ENCODE measurements at places on chromosomes 13 and 19.

GRCh38 chr19:6033744-6034264 lies 55.9 kb upstream of the RANBP3 start:
- DNase-seq, result no peak

- DNase-seq, result no peak
Observed at GRCh38 chr13:58397596-58398387, 766.2 kb downstream of the PCDH17 start.

GRCh38 chr19:33208371-33208895 lies 14.3 kb downstream of the LRP3 start:
- no peak for DNase-seq

- no peak for DNase-seq
Observed at GRCh38 chr13:28564030-28564429, 69.1 kb upstream of the FLT1 start.

DNA sequence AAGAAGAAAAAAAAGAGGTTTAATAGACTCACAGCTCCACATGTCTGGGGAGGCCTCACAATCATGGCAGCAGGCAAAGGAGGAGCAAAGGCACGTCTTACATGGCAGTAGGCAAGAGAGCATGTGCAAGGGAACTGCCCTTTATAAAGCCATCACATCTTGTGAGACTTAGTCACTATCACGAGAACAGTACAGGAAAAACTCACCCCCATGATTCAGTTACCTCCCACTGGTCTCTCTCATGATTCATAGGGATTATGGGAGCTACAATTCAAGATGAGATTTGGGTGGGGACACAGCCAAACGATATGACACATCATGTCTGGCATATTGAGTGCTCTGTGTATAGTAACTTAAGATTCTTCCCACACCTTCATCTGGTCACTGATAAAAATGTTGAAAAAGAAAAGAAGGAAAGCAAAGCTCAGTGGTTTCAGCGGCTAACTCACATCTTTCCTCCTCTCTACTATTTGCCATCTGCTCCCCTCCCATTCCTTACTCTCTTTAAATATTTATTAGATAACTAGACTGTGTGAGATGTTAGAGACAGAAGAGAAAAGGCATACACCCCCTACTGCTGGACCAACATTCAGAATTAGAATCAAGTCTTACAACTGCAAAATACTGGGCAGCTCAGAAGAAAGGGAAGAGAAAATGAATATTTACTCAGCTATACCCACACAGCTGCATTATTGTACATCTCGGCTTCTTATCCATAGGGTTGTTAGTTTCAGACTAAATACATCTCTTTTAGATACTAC lies 60.1 kb upstream of the AKAP11 start:
- DNase-seq, result no peak

- no peak for DNase-seq
Observed at GRCh38 chr13:20968745-20969144, 66.2 kb upstream of the XPO4 start.

DNA sequence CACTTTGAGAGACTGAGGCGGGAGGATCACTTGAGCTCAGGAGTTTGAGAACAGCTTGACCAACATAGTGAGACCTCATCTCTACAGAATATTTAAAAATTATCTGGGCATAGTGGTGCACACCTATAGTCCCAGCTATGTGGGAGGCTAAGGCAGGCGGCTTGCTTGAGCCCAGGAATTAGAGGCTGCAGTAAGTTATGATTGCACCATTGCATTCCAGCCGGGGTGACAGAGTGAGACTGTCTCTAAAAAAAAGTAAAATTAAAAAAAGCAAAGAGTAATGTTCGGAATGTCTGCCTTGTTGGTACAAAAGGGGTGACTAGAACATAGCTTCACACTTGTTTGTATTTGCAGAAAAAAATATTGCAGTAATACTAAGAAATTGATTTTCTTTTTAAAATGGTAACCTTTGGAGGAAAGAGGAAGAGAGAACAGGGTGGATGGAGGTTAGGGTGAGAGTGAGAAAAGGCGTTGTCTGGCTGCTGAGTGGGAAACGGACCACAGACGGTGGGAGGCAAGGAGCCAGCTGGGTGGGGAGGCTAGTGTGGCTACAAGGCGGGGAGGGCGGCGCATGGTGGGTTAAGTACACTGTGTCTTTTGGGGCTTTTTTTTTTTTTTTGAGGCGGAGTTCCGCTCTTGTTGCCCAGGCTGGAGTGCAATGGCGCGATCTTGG lies 10.2 kb downstream of the PPP1R14A start:
- no peak for DNase-seq

GRCh38 chr13:101570410-101570809 lies 117.9 kb downstream of the ITGBL1 start:
- no peak for DNase-seq

- no peak for DNase-seq
Observed at GRCh38 chr13:40598569-40598968, 67.9 kb downstream of the FOXO1 start.

GRCh38 chr19:15062036-15062435 lies 12.8 kb downstream of the CASP14 start:
- no peak for DNase-seq

DNA sequence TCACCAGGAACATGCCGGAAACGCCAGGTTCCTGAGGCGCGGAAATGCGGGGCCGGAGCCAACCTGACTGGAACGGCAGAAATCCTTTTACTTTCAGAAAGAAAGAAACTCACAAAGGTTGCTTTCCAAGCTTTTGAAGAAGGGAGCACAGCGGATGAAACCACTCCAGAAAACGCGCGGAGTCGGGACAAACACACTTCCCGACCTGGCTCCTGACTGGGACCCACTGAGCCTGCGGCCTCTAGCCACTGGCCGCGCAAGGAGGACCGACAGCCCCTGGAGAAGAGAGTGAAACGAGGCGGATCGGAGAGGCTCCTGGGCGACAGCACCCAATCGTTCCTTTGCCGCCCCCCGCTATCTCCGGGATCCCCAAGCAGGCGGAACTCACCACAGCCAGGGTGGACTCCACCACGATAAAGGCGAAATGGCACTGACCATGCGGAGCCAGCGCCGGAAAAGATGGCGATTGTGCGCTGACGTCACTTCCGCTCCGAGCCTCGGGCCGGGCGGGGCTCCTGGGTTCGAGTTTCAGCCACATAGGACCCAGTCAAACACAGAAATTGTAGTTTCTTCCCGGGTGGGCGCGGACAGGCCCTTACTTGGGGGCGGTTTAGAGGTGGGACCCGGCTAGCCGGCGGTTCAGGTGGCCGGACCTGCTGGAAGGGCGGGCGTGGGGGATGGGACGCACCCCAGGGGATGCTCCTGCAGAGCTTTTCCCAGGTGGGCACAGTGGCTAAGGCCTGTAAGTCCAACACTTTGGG lies at the start of gene ZNF121:
Gene ZNF121 (minus strand): TSS at position 432 of the 761 bp plus-strand sequence. CDS start 16,407 bp downstream, outside the sequence.
- DNase-seq, result peak; percentile 48

DNA sequence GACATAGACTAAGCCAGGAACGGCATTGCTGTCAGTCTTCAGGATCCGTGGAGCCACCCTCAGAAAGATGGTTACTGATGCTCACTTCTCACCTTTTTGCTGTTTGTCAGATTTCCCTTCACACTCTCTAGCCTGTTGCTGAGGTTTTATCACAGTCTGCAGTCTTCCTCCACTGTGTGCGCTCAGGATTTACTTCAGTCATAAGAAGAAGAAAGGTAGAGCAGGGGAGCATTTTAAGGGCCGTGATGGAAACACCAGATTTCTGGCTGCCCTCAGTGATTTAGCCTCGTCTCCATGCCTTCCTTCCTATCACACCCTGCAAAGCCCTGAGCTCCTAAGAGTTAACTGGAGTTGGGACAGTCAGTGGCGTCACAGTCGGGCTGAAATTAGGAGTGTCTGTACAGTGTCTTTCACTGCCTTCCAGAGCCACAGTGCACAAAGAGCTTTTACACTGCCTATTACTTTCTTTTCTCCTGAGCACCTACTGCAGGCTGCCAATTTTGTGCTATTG lies 60.0 kb upstream of the GPR183 start:
- no peak for DNase-seq

- DNase-seq, result no peak
Observed at GRCh38 chr13:44895264-44895952, 93.9 kb downstream of the NUFIP1 start.

GRCh38 chr19:38023671-38024541 lies 116.9 kb downstream of the SIPA1L3 start:
- no peak for DNase-seq

DNA sequence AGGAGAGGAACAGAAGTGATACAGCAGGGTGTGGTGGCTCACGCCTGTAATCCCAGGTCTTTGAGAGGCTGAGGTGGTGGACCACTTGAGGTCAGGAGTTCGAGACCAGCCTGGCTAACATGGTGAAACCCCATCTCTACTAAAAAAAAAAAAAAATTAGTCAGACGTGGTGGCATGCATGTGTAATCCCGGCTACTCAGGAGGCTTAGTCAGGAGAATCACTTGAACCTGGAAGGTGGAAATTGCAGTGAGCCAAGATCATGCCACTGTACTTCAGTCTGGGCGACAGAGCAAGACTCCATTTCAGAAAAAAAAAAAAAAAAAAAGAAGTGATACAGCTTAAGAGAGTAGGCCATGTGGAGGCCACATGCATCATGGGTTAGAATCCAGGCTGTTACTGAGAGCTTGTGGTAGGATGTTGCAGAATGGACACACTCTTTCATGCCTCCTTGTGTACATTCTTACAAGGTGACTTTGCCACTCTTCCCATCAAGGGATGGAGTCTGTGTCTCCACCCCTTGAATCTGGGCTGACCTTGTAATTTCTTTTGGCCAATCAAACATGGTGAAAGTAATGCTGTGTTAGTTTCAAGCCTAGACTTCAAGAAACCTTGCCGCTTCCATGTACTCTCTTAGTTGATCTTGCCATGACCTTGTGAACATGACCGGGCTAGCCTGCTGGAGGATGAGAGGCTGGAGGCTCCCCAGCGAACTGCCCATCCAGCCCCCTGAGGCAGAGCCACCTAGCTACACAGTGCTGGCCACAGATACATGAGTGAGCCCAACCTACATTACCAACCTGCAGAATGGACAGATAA lies 12.3 kb downstream of the FAM187B start:
- DNase-seq, result peak; percentile 60

DNA sequence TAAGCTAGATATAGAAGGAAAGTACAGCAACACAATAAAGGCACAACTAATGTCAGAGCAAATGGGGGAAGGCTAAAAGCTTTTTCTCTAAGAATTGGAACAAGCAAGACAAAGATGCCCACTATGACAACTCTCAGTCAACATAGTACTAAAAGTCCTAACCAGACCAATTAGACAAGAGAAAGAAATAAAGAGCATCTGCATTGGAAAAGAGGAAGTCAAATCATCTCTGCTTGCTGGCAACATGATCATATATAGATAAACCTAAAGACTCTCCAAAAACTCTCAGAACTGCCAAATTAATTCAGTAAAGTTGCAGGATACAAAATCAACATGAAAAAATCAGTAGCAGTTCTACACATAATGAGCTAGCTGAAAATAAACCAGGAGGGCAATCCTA lies 542.0 kb downstream of the DIAPH3 start:
- no peak for DNase-seq

GRCh38 chr19:35042056-35042730 lies 672 bp downstream of the HPN start:
- DNase-seq, result no peak

- DNase-seq, result no peak
Observed at GRCh38 chr19:572743-573518, 535 bp downstream of the BSG start.
